ENCODE measurements at places on chromosomes 2 and 18. TPM values are rescaled to one million over a fixed set of nuclear protein-coding genes. Genes with fewer than 3 reads are reported as not detected.

CTAGE1 gene
- not detected for total RNA-seq

DNA sequence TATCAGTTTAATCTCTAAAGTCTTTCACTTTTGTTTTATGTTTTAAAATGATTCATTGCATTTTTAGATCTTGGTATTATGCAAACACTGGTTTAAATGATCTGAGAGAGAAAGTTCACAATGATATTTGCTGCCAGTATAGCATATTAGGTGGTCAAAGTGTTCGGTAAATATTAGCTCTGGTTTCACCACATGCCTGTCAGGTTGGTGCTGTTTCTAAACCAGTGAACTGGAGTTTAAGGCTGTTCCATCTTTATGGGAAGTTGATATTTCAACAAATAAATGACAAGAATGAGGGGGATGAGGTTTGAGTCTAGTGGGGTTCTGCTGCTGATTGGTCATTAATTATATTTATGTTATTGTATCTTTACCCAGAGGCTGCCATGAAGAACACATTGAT is 436.4 kb downstream of the DCDC2C start:
- no peak for DNase-seq

ZNF385B gene
- 0.69 TPM for total RNA-seq

DNA sequence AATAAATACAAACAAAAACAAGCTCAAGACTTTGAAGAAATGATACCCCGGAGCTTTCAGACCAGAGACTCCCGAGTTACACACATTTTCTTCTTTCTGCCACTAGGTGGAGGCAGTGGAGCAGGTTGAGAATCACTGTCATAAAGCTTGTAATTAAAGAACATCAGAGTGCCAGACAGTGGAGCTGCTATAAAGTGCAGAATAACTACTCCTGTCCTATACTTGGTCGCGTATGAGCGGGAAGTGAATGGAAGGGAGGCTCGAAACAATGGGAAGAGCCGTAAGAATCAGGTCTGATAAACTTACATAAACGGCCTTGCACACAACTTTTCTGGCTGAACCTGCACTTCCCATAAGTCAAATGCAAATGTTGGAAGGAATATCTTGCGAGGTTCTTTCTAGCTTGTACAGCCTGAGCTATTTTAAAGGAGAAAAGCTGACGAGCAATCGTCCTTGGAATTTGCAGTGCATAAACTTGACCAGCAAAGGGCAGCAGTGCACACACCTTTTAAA is 189.0 kb downstream of the RPIA start:
- DNase-seq: peak; percentile 29

DNA sequence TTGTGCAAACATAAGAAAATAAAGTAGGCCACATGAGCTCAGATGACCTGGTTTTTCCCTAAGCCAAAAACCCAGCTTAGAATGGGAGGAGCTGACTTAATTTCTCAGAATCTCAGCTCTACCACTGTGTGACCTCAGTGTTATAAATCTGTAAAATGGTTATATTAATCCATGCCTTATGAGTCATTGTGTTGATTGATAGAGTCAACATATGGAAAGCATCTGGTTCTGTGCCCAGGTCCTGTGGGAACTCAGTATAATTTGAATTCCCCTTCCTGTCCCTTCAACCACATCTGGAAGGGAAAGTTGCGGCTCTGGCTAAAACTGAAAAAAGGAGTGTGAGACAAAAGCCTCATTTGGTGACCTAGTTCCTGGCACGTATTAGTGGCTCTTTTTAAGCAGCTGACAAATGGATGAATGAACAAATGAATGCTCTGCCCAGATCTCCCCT is 25.7 kb downstream of the TMEM177 start:
- no peak for DNase-seq

DNA sequence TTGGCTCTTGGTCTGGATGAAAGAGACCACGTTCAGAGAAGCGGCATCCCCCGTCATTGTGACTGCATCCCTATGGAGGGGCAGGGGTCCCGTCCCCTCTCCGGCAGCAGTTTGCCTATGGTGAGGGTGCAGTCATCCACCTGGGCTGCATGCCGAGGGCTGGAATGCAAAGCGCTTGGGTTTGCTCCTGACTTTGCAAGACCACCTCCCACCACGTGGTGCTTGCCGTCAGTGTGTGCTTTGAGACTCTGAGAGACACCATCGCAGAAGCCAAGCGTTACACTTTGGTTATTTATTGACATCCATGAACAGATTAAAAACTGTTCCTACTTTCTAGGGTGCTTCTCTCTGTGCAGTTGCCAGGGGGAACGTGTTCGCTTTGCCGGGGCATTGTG is 59.5 kb downstream of the SH3RF3 start:
- DNase-seq: no peak

- DNase-seq: no peak
Measured at GRCh38 chr2:151191001-151191400, 70.7 kb downstream of the RBM43 start.

DNA sequence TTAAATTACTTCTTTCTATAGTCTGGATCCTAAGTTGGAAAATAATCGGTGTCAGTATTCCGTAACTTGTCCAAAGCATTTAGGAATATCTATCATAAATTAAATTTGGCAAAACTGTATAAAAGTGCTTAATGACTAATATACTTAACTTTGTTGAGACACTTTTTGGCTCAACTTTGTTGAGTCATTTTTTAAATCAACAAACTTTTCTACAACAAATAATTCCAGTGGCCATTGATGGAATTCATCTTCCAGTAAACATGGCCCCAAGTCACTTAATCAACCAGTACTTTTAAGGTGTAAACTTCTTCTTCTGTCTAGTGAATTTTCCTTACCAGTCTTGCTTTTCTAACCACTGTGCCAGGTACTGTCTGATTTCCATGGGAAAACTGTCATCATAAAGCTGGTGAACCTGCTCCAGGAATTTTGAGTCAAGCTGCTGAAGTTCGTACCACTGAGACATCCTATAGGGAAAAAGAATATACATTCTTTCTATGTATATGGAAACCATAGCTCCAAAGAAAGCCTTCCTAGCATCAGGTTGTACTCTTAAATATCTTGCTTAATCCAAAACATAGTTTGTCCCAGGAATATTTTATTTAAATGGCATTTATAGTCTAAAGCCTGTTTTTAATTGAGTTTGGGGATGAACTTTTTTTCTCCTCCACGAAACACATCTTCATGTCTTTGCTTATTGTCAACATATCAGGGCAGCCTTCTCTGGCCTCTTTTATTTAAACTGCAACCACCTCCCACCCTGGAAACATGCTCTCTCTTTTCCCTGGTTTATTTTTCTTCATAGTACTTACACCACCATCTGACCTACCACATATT is 4.2 kb downstream of the STAT1 start:
- DNase-seq: no peak

ALPP gene
- not detected for total RNA-seq
